Sigmoid colon (tissue), 7 donors: ENCODE measurements at places on chromosomes 16 and 17. TPM values are rescaled to one million over a fixed set of nuclear protein-coding genes. Genes with fewer than 3 reads are reported as not detected.

GRCh38 chr17:48631693-48632578 lies 5.8 kb upstream of the HOXB9 start:
- DNase-seq: peak; percentile 12

DNA sequence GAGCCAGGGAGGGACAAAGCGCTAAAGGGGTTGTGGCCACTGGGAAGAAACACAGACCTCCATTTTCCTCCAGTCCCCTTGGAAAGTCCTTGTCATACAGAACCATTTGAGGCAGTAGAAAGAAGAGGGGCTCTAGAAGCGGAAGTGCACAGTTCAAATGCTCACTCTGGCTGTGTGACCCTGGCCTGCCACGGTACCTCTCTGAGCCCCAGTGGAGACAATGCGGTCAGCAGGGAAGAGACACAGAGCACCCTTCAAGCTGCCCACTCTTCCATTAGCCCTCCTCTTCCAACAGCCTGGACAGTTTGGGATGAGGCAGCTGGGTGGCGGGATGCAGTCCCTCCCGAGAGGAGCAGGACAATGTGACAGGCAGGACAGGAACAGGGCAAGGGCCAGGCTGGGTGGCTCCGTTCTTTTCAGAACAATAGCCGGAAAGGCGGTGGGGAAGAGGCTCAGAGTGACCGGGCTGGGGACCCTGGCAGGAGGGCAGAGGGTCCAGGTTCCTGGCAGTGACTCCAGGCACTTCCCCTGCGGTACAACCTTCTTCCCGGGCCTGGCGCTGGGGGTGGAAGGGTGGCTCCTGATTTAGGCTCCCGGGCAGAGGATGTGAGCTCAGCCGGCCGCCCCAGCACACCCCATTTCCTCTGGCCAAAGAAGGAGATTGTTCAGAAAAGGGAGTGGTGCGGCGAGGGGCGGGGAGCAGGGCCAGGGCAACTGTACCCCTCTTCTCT lies 5.6 kb downstream of the CASKIN2 start:
- no peak for DNase-seq

GRCh38 chr17:55067697-55068439 lies 99.3 kb downstream of the STXBP4 start:
- no peak for DNase-seq

DNA sequence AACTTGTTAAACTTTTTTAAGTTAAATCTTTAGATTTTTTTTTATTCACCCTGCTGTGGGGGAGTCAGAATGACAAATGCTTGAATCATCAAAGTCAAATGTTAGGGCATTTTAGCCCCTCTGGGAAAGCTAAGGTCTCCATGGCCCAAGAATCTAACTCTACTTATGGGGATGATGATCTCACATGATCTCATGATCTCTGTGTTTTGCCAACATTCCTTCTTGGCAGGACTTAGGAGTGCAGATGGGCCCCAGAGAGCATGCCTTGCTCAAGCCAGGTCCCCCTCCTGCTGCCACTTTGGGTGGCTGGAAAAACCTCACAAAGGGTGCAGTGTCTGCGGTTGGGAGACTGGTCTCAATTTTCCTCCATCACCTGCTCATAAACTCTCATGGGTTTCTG lies 108.6 kb downstream of the PRKCB start:
- no peak for DNase-seq

HOXB13 gene
- polyA plus RNA-seq: 26.4 TPM

CD79B gene
- 2.4 TPM for polyA plus RNA-seq

ABCC11 gene
- not detected for polyA plus RNA-seq
